NCI-H524 (cell line): ENCODE measurements at places on chromosomes 7 and 10.

DNA sequence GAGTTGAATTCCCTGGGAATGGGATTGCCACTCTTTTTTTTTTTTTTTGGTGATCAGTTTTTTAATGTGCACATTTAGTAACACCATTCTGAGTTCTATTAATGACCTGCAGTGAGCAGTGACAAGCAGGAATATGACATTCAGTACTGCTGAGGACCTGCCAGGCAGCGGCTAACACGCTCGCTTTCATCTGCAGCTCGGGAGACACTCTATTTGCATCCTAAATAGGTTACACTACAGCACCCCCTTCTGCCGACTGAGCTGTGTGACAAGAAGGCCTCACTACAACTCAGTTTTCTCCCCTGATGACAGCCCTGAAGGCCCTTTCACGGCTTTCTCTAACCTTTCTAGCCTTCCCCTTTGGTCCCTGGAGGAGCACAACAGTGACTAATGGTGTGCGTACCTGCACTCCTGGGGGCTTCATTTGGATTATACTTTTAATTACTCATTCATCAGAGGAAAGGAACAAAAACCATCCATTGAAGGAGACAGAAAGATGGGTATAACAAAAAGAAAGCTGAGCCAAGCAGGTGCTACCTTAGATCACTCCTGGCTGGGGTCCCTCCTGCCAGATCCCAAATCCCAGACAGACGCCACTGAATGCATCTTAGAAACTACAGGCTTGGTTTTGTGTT lies 872.4 kb downstream of the LRMDA start:
- peak; percentile 66 for DNase-seq

DNA sequence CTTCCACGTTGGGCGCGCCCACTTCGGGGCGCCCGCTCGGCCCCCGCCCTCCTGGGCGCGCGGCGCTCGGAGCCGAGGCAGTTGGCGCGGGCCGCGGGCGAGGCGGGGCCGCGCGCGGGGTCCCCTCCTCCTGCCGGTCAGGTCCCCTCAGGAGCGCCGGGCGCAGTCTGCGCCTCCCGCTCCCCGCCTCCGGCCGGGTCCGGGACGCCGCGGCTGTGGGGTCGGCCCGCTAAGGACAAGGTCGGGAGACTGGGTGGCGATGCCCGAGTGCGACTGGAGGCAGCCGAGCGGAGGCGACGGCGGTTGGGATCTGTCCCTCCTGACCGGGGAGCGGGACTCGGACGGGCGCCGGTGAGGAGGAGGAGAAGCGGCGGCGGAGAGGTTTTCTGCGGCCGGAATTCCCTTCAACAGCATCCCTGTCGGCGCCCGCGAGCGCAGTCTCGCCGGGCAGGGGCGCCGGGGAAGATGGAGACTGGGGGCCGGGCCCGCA lies at the start of gene ATRNL1:
Gene ATRNL1, plus strand, starts transcription at position 80 of the 490 bp plus-strand sequence. Its CDS starts 386 bp downstream, at position 466.
- DNase-seq: no peak

DNA sequence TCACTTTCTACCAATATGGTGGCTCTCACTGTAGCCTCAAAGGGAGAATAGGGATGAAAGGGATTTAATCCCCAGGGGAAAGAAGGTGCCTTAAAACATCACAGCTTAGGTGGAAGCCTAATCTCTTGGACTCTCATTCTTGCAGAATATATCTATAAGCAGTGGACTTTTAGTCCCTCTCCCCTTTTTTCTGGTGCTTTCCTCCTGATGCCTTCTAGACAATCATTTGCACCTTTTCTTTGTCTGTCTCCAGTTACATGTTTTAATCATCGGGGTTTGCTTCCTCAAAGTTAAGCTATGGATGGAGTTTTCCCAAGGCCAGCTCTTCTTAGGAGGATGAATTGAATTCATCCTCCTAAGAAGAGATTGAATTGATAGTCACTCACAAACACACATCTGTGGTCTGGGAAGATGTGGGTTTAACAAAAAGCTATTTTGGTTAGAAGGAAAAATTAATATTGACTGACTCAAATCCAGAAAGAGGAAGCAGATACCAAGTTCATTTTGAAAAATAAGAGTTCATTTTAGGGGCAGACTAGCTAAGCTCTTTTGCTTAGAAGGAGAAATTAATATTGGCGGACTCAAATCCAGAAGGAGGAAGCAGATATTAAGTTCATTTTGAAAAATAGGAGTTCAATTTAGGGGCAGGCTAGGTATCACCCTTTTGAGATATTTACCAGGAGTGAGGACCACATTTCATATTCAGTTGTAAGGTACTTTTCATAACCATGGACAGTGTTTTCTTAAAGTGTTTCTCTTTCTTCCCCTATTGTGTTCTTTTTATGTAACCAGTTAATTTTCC lies 35.2 kb upstream of the PLEKHS1 start:
- no peak for DNase-seq

DNA sequence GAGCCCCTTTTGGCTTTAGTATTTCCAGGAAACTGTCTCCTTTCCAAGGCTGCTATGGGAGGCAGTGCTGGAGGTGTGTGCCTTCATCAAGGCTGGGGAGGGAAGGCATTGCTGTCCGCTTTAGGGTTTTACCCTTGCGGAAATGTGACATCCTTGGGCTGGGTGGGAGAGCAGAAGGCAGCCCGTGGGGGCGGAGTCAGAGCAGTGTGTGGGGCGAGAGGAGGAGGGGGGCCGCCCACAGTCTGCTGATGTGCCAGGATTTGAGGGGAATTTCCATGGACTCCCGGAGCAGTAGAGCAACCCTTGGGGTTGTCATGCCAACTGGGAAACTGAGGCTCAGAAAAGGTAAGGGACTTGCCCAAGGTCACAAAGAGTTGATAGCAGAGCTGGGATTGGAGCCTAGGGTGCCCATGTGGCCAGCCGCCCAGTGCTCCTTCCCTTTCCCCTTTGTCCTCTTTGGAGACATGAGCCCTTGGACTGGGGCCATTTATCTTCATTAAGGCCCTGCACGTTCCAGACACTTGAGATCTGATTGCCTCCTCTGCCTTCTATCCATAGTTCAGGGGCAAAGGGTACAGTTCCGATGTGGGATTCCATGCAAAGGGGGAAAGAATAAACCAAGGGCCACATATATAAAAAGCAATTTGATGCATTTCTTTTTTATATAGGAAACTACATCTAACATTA lies 22.2 kb downstream of the TSPAN15 start:
- no peak for DNase-seq

GRCh38 chr10:101110856-101111523 lies 20.1 kb upstream of the TLX1 start:
- no peak for DNase-seq

DNA sequence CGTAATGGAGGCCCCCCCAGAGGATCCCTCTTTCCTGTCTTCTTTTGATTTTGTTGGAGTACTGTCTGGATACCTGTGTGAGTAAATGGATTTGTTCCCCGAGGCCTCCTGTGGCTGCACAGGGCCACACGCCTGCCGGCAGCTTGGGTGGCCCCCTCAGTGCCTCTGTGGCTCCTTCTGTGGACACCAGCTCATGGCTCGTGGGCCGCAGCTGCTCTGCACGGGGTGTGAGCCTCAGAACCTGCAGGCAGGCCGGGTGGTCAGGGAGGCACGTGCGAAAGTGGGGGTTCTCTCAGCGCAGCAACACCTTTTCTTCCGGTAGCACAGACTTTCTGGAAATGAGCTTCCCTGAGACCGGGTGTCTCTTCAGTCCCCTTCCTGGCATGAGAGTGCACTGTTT lies 70.3 kb downstream of the WDR37 start:
- DNase-seq: no peak

DNA sequence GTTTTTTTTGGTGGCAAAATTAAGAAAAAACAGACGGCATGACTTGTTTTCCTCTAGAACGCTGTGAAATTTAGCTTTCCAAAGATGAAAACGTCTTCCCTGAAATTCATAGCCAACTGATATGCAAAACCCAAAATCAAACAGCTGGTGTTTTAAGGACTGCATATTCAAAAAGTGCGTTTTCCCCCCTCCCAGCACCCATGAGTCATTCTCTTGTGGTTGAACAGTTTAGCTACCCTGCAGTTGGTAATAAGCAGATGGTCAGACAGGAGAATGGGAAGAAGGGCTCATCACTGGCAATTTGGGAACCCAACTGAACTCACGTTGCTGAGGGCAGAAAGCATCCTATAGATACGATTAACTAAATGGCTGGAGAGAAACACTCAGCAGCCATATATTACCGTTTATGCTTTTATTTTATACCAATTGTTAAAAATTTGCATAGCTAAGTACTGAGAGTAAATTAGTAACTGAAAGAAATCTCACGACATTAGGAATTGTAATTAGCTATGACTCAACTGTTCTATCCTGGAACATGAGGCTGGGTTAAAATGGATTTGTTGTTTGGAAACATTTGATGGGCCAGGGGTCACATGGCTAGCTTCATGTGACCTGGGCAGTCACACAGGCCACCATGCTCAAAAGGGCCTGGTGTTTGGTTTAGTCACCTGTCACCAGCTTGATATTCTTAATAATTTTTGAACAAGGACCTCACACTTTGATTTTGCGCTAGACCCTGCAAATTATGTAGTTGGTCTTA lies 343.1 kb downstream of the PHTF2 start:
- peak; percentile 98 for DNase-seq

- DNase-seq: no peak
These were observed 102.6 kb upstream of the NANOS1 start for GRCh38 chr10:118926903-118927302.

GRCh38 chr7:47873762-47874161 lies 74.5 kb downstream of the PKD1L1 start:
- DNase-seq: no peak

DNA sequence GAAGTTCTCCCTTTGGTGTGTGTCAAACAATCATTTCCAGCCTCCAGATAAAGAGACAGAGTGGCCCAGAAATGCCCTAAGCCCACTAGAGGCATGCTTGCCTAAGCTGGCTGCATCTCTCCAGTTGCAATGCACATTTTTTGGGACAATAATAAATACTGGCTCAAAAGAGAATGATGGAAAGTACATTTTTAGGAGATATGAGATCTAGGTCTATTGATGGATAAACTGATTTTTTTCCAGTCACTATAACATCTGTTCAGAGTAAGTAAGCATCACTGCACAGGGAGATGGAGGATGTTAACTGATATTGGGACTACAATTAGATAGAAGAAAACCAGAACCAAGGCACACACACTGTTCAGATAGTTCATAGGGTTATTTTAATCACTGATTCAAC lies 553.0 kb downstream of the GRM8 start:
- DNase-seq: peak; percentile 29

DNA sequence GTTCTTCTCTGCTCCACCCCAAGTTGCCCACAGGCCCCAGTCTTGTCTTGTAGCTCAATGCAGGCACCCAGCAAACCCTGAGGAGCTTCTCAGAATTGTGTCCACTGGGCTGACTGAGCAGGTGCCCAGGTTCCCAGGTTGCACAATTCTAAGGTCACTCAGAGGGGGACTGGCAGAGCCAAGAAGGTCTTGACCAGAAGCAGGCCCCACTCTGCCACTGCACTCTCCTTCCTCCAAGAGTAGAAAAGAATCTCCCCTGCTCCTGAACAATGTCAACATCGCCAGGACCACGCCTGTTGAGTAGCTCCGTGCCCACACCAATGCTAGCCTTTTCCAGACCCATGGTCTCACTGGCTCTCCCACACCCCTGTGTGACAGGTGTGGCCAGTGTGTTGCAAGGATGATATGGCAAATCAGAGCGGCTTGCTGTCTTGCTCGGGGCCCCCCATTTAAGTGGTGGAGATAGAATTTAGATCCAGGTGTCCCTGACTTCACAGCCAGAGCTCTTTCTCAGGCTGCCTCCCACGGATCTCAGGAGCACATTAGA lies 577 bp downstream of the LRRC18 start:
- no peak for DNase-seq

GRCh38 chr10:105875050-105875449 lies 1234.0 kb downstream of the SORCS3 start:
- DNase-seq: no peak

DNA sequence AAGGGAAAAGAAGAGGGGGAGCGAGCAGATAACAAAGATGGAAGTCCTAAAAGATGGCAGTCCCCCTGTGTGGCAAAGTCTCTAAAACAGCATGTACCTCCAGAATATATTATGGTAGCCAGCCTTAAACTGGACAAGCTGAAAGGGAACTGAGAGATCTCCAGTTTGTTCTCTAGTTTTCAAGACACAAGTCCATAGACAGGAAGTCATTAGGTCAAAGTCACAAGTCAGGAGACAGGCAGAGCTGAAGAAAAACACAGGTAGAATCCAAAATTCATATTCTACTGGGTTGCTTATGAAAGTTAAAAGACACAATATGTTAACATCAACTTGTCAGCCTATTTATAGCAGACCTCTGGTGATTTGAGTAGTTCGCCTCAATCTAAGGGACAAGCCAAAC lies 38.7 kb downstream of the FAM107B start:
- DNase-seq: no peak

DNA sequence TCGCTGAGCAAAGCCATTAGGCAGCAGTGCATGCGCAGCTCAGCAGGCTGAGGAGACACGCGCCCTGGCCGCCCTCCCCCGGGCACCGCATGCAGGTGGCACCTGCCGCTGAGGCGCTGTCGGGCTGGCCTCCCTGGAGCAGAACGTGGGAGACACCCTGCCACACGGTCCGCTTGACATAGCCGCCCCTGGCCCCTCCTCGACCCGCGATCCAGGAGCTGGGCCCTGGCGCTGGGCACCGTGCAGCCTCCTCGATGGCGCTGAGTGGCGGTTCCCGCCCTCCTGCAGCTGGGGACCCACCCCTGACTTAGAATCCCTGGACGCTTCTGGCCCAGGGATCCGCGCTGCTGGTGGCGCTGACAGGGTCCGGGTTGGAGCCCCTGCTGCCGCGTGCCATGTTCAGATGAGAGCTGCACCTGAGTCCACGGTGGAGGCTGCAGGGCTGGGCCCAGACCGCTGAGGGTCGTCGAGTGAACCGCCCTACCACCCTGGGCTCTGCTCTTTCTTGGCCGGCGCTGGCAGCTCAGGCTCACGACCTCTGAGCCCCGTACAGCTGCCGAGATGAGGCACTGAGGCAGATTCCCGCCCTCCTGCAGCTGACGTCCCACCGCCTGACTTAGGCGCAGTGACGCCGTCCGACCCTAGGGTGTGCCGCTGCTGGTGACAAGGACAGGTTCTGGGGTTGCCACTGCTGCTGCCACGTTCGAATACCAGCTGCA lies 116.8 kb downstream of the OR13A1 start:
- no peak for DNase-seq

DNA sequence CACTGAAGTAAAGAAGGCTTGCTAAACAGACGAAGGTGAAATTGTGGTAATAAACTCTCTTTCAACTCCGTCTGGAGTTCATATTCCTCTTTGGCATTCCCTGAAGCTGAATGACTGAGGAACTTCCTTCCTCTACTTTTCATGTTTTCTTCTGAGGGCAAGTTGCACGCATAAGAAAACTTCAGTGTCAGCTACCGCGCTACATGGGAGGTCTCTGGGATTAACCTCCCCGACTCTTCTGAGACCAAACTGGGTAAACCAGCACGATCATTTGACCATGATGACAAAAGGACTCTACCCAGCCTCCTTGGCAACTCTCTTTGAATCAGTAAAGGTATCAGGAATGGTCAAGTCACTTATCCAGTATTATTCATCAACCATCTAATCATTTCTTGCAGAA lies 44.7 kb downstream of the RHOBTB1 start:
- no peak for DNase-seq

DNA sequence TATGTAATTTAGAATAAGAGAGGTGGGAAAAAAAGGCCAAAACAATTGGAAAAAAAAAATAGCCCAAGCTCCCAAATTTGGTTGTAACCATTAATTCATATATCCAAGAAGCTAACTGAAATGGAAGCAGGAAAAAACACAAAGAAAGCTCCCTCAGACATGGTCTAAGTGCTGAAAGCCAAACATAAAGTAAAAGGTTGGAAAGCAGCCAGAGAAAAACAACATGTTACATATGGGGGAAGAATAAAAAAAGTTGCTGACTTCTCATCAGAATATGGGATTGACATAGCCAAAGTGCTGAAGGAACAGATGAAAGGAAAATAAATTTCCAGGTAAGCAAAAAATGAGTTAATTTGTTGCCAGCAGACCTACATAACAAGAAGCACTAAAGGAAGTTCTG lies 40.3 kb downstream of the PDZD8 start:
- DNase-seq: no peak
